ENCODE measurements at places on chromosomes 2 and 18.

- DNase-seq, result peak; percentile 40
These were observed 40.3 kb downstream of the OSBPL6 start for GRCh38 chr2:178234648-178235047.

DNA sequence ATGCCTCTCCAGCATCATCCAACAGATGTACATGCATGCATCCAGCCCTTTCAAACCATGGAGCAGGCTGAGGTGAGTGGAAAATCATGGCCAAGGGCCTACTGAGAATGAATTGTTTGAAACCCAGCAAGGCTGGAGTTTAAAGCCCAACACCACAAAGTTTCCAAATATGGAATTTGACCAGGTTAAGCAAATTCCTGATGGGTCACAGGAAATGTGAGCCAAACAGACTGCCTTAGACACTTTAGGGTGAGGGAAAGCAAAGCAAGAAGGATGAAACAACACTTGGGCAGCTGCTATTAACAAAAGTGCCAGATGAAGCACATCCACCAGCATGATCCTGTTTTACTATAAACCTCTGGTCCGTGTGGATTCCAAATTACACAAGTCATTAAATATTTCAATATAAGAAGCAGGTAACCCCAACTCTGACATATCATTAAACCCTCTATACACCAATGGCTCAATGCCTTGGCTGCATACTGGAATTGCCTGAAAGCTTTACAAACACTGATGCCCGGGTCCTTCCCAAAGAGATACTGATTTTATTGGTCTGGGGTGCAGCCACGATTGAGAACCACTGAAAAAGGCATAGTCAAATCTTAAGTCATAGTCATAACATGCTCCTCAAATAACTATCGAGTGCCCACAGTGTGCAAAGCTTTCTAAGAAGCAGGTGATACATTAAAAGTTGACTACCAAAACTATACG lies 9.1 kb downstream of the KLF7 start:
- peak; percentile 28 for DNase-seq

GRCh38 chr2:3223080-3223923 lies 154.3 kb downstream of the EIPR1 start:
- peak; percentile 55 for DNase-seq

DNA sequence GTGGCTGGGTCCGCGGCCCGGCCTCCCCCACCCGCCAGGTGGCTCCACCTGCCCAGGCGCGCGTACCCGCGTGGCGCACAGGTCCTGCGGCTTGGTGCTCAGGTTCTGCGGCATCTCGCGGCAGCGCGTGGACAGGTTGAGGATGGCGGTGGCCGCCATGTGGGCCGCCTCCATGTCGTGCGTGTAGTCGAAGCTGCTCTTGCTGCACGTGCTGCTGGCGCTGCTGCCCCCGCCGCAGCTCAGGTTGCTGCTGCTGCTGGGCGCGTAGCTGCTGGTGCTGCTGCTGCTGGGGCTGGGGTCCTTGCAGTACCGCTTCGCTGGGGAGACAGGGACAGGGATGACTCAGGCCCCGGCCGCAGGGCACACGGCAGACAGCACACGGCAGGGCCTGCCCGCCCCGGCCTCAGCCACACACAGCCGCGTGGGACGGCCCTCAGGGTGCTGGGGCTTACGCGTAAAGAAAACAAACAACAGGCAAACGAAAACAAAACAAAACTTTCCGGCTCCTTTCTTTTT lies 147.7 kb upstream of the PXDN start:
- no peak for DNase-seq

- DNase-seq, result no peak
These were observed 37.7 kb downstream of the CD302 start for GRCh38 chr2:159760326-159760725.

DNA sequence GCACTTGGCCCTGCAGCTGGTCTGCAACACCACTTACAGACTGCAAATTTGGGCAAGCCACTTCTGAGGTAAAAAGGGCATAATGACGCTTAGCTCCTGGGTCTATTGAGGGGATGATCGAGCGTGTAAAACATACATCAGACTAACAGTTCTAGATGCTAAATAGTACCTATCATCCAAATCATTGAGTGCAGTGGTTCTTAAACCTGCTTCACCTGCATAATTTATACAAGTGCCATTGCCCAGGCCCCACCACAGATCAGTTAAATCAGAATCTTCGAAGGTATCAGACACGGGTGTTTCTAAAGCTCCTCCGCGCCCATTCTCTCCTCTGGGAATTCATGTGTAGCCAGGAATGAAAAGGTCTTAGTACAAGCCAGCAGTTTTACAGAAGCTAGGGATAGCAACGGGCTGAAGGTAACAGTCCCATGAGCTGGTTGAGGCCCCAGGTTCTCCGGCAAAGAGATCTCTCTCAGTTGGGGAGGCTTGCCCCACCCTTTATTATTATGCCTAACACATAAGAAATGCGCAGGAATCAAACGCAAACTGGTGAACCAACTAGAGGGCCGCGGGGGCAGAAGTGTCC lies 737 bp upstream of the RNF181 start:
- DNase-seq, result no peak

GRCh38 chr2:119264781-119265692 lies 41.4 kb downstream of the STEAP3 start:
- peak; percentile 43 for DNase-seq

GRCh38 chr2:119004602-119005001 lies 62.6 kb downstream of the MARCO start:
- DNase-seq, result no peak

GRCh38 chr2:171924170-171924942 lies 2.1 kb downstream of the HAT1 start:
- no peak for DNase-seq

DNA sequence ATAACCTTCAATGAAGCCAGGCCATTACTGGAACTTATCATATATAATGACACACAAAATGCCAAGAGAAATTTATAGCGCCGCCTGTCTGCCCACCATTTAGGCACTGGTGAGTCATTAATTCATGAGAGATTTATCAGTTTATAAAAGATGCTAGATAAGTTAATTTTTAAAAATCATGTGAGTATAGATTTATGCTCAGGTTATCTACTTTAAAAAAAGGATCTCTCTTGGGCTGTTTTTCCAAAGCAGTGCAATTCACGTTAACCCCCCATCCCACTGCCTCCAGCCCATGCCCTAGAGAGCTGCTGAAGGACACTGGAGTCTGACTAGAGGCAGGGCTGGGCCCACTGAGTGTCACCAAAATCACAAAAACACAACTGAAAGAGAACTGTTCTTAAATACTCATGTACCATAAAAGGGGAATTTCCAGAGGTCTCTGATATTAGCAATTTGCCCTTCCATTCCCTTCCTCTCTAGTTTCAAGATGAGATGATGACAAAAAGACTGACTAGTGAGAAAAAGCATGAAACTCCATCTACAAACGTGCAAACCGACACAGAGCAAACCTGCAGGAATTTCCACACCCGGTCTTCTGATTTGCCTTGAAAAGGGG lies 160.8 kb downstream of the BCL2 start:
- DNase-seq, result no peak

- DNase-seq, result no peak
These were observed 208.4 kb downstream of the ANAPC1 start for GRCh38 chr2:111675419-111676194.

DNA sequence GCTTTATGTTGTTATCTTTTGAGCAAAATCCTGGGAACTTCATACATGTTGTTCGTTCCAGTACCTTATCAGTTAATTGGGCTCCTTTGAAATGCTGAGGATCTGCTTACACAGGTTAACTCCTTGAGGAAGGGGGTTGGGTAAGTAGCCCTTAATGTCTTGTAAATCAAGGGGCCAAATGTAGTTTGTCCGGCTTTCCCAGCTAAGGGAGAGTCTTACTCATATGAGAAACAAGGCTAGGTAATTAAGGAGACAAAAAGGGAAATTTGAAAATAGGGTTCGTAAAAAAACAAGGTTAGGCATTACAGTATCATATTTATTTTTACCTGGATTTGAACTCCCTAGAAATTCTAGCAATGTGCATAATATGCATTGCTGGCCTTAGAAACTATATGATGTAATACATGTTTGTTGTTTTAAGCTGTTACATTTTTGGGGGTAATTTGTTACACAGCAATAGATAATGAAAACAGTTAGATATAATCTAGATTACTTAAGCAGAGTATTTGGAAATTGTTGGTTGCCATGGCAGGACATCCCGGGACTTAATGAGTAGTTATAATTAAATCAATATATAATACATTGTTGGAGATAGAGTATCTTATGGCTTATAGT lies 30.9 kb upstream of the RNF149 start:
- no peak for DNase-seq

DNA sequence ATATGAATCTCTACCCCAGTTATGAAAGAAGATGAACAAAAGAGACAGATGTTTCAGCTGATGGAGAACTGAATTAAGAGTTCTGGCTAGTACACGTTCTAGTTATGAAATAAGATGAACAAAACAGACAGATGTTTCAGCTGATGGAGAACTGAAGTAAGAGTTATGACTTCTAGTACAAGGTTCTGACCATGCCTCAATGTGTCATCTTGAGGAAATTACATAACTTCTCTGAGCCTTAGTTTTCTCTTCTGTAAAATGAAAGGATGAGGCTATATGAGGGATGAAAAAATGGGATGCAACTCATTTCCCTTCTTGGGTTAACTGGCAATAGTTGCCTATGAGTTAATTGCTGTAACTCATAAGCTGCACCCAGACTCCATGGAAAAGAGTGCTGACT lies 92.9 kb upstream of the WDR75 start:
- peak; percentile 45 for DNase-seq

- no peak for DNase-seq
These were observed 431.3 kb downstream of the TSN start for GRCh38 chr2:122186761-122187222.

- DNase-seq, result peak; percentile 65
These were observed 3.7 kb upstream of the CRIM1 start for GRCh38 chr2:36351736-36352349.

- no peak for DNase-seq
These were observed 230.8 kb downstream of the OSR1 start for GRCh38 chr2:19127616-19128015.

- DNase-seq, result peak; percentile 60
These were observed 44.3 kb upstream of the CAB39 start for GRCh38 chr2:230668184-230668938.

DNA sequence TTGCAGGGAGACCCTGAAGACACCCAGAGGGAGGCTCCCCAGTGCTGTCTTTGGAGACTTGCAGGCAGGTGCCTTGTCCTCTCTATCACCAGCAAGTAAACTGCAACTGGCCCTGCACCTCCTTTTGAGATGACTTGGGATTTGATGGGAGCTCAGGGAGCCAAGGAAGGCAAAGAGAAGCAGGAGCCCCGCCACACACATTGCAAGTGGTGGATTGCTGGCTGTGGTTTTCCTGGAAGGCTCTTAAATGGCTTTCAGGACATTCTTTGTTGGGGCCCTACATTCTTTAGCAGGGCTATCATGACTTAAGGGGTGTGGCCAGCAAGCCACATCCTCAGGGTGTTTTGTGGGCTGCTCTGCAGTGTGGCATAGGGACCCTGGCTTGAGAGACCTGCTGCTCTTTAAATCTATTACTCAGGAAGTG lies 39.9 kb upstream of the CDC42EP3 start:
- DNase-seq, result peak; percentile 89

GRCh38 chr2:203814661-203815540 lies 52.7 kb upstream of the CTLA4 start:
- peak; percentile 85 for DNase-seq

GRCh38 chr2:154452906-154453493 lies 245.5 kb upstream of the KCNJ3 start:
- DNase-seq, result peak; percentile 2

- DNase-seq, result no peak
These were observed 426.2 kb downstream of the NCKAP5 start for GRCh38 chr2:133142087-133142486.

GRCh38 chr2:227889336-227889735 lies 17.9 kb downstream of the DAW1 start:
- DNase-seq, result no peak

DNA sequence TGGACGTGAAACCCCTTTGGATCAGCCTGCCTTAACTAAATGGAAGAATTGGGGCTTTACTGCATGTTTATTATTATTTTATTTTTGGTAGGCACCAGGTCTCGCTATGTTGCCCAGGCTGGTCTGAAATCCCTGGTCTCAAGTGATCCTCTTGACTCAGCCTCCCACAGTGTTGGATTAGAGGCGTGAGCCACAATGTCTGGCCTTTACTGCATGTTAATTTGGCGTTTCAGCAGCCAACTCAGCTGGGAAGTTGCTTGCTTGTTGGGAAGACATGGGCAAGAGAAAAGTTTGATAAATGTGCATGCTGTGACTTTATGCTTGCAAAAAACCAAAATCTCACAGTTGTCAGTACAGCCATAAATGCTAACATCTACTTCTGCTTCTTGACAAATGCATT lies 105.1 kb downstream of the FMNL2 start:
- no peak for DNase-seq

- DNase-seq, result no peak
These were observed 8.9 kb upstream of the POU3F3 start for GRCh38 chr2:104844807-104845551.

DNA sequence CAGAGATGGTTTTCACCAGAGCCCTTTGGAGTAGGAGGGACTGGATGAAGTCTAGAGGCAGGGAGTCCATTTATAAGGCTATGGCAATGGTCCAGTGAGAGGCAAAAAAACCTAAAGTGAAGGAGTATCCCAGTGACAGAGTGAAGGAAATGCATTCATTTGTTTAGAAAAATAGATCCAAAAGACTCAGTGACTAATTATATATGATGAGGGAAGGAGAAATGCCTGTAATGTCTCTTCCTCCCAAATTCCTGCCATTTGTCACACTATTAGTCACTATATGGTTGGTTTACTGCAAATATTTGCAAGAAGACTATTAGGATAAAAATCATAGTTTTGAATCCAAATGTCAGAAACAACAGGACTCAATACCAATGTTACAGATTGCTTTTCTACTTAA lies 104.2 kb downstream of the ZNF521 start:
- DNase-seq, result peak; percentile 36

DNA sequence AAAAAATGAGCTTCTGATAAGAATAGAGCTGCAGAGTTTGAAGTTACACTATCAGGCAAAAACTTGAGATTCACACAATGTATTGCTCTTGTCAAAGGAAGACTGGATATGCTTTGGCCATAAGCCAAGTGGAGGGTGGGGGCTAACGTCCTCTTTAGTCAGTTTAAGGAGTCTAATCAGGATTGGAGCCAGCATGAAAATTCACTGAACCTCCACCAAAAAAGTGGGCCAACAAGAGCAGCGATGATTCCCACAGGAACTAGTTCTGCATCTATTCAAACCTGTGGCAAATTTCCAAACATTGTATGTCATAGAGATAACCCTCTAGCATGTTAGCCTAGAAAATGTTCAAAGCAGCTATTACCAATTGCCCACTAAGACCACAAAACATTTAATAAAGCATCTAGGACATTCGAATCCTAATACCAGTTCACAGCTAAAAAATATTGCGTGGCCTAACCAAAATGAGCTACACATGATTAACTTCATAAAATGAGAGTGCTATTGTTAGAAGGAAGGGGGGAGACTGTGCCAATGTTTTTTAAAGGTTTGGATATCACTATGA lies 43.5 kb upstream of the TMEM247 start:
- peak; percentile 37 for DNase-seq
